ENCODE measurements at places on chromosomes 5 and 9. TPM values are rescaled to one million over a fixed set of nuclear protein-coding genes. Genes with fewer than 3 reads are reported as not detected.

Gene KIF4B
- total RNA-seq: not detected

DNA sequence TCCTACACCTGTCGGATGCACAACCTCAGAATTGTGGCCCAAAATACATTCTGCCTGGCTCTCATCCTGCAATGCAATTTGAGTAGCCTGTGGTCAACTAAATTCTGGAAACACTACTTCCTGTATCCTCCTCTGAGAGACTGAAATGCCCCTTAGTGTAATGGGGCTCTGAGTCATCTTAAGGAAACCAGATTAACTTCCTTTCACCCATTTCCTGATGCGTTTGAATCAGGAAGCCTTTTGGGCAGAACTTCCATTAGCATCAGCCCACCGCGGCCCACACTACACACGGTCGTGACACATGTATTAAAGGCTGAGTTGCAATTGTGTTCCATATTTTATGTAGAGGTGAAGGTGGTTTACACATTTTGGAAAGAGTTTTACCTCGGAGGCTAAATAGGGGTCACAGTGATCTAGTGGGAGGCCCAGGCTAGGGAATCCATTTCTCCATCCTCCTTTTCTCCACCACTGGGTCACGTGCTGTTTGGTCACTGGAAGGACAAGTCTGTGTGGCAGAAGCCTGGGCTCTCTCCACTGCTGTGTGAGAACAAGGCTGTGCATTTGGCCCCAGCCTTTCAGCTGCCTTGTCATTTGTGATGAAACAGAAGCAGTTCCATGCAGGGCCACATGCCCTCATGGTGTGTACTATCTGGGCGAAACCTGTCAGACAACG is 55.9 kb downstream of the DAP start:
- no peak for DNase-seq

GRCh38 chr9:15837079-15837679 is 284.3 kb downstream of the CCDC171 start:
- peak; percentile 39 for DNase-seq

GRCh38 chr5:57097526-57097925 is 76.3 kb upstream of the GPBP1 start:
- no peak for DNase-seq

GRCh38 chr5:160453751-160454150 is 32.1 kb downstream of the PTTG1 start:
- DNase-seq: no peak

Gene ENTPD2
- total RNA-seq: 7.7 TPM

GRCh38 chr9:129283291-129283691 is 105.2 kb upstream of the IER5L start:
- peak; percentile 28 for DNase-seq

DNA sequence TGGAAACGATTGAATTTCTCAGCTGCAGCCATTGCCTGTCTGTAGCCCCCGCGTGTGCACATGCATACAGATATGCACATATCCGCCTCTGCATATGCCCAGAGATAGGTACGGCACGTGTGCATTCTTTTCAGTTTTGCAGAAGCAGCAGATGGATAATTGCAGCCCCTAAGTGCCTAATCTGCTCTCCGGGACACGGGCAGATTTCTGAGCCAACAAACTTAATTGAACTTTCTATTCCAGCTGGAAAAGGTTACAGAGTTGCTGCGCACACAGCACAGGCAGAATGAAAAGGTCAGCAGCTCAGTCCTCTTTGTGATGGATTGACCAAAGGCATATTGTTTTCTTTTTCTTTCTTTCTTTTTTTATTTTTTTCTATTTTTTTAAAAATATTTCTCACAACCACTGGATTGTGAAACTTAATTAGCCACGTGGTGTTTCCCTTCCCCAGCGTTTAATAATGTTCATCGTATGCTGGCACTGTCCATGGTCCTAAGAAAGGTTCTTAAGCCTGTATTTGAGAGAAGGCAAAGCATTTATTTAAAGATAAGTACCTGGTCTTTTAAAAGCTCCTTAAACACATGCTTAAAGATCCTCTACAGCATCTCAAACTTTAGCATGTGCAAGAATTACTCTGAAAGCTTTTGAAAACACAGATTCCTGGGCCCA is 270.2 kb upstream of the BRINP1 start:
- no peak for DNase-seq

Data from mucosa of descending colon (tissue), 3 donors.